ENCODE measurements at places on chromosomes 11 and 22.

DNA sequence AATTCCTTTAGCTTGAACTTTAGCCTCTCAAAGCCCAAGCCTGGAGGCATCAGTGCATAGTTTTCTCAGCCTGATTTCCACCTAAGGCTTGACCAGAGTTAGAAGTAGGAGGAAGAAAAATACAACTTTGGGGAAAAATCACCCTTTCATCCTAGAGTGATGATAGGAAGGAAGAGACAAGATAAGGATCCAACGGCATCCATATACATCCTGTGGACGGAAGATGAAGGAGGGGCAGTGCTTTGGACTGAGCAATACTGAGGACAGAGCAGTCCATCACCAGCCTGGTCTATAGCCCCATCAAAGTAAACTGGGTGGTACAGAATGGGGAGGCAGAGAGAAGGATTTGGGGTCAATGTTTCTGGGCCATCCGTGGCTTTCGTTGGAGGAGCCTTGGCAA is 247.9 kb downstream of the FAM76B start:
- no peak for DNase-seq

GRCh38 chr11:72624496-72625201 is 49.6 kb downstream of the PDE2A start:
- no peak for DNase-seq

DNA sequence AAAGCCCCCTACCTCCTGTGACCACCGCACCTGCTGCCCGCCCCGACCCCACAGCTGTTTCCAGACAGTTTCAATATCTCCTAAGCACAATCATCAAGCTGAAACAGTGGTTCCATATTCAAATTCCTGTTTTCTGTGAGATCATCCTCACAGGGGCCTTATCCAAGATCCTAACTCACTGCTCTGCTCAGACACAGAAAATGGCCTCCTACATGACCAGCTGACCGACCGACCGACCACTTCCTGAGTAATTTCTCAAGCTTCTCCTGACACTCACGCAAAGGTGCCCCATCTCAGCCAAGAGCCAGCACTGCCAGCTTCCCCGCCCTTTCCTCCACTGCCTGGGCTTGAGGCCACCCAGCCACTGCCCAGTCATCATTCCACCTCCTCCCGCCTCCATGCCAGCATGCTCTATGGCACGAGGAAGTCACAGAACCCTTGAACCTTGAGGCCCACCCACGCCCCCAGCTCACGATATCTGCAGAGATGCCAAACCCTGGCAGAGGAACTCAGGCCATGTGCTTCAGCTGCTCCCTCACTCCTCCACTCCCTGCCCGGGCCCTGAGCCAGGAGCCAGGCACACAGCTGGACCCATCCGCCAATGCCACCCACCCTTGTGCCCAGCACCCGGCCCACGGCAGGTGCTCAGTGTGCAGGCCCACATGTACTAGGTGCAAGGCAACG is 14.0 kb downstream of the KIAA0930 start:
- no peak for DNase-seq

- no peak for DNase-seq
Measured at GRCh38 chr22:25970999-25971811, 198.1 kb upstream of the SEZ6L start.

DNA sequence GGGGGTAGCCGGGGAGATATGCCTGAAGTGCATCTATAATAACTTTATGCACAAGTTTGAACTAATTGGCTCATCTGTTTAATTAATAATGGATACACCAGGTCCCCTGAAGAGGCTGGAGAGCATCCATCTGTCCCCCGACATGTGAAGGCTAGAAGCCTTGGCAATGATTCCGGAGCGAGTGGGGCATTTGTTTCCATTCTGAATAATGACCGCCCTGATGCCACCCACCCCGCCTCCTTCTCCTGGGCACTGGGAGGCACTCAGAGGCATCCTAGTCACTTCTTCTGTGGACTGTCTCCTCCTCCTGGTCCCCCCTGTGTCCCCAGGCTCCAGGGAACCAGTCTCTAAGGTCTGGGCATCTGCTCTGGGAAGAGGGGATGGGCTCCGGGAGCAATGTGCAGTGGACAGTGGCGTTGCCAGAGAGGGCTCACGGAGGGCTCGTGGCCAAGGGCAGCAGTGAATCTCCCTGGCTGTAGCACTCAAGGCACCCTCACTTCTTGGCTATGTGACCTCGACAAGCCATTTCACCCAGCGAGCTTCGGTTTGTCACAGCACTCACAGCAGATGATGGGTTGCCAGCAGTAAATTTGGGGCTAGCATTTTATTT is 64.7 kb downstream of the TSPAN18 start:
- no peak for DNase-seq
